Stimulated activated CD8-positive, alpha-beta memory T cell treated with anti-CD3 and anti-CD28 coated beads, Interleukin-12 subunit alpha, Interleukin-12 subunit beta, amount 100 ng/mL, for 4 hours (primary cell): ENCODE measurements at places on chromosomes 11 and 22.
A peak's percentile ranks its signal among the peaks of the same experiment; 100 is the strongest.

- no peak for DNase-seq
Measured at GRCh38 chr11:90542092-90542491, 319.2 kb upstream of the CHORDC1 start.

DNA sequence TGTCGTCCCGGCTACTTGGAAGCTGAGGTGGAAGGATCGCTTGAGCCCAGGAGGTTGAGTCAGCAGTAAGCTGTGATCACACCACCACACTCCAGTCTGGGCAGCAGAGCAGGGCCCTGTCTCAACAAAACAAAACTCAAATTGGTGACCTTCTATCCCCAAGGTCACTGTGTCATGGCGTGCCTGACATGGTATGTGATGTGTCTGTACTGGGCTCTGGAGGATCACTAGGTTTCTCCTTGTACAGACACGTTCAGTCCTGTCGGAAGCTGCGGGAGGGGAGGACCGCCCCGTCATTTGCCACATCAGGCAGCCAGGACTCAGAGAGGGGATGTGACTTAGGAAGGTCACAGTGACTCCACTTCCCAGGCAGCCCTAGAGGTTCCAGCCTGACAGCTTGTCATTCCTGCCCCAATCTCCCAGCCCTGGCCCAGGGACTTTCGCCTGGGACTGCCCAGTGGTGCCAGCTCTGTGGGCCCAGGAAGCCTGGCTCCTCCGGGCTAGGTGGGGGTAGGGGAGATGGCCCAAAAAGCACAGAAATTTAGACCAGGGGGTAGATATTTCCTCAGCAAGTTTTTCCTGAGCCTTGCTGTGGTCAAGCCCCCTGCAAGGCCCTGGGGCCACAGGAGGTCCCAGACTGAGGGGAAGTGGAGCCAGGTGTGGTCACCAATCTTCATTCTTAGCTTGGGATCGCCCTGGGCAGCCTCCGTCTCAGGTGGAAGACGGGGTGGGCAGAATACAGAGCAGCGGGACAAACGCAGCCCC, 53.2 kb downstream of the TRIOBP start:
- DNase-seq = no peak

DNA sequence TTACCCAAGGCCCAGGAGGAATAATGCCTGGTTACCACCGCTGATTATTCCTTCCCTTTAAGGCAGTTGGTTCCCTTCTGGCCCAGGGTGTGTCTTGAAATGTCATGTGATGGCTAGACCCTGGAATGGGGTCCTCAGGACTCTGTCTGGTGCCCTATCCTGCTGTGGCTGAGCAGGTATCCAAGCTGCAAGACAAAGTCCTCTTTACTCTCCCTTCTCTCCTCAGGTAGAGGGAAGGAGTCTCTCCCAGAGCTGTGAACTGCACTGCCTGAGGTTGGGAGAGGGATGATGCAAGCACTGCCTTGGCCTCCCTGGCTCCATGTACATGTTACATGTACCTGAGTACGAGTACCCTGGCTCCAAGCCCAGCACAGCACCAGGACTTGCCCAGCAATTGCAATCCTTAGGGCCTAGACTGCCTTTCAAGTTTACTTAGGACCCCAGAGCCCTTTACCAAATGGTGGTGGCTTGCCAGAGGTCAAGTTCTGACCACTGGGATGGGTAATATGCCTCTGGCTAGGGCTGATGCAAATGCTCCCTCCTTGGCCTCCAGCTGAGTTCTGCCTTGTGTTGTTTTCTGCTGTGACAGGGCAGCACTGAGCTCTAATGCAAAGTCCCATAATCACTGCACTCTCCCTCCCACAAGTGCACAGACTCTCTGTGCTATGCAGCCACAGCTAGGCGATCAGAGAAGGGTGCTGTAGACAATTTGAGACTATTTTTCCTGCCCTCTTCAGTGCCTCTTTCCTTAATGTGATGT, 20.7 kb upstream of the AQP11 start:
- DNase-seq = no peak

DNA sequence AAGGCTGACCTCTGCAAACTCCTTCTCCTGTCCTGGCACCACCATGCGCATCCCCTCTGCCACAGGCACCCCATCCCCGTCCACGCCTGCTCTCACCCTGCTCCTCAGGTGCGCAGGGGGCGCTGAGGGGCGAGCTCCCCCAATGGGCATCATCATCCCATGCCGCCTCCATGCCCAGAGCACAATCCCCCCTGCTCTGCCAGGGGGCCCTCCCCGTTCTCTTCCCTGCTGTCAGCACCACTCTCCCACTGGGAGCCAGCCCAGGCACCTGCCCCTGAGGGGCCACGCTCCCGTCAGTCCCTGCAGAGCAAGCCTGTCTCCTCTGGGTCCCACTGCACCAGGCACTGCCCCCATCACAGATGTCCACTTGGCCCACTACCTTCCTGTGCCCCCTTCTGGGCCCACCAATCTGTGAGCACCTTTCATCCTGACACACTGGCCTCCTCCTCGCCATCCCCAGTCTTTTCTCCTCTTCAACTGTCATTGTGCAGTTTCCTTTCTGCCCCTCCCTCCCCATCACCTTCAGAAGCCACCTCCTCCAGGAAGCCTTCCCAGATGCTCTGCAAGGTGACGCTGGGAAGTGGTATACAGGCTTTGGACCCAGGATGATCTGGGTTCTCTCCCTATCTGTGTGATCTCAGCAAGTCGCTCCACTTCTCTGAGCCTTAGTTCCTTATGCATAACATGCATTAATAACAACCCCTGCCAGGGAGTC, 62.6 kb downstream of the CYTH4 start:
- DNase-seq = no peak

DNA sequence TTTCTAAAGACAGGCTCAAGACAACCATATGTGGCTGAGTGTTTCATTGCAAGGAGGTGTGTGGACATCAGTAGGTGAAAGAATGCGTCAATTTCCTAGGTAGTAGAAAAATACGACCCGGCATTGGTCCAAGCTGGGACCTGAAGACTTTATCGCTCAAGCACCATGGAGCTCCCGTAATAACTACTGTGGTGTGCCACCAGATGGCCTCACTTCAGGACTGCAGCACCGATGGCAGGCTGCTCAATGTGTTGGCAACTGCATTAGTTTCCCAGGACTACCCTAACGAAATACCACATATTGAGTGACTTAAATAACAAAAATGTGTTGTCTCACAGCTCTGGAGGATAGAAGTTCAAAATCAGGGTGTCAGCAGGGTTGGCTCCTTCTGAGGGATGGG, 72.4 kb upstream of the FAT3 start:
- DNase-seq = no peak

- DNase-seq = no peak
Measured at GRCh38 chr11:114399490-114400215, 658 bp downstream of the C11orf71 start.

- no peak for DNase-seq
Measured at GRCh38 chr11:30859669-30860068, 273.5 kb upstream of the MPPED2 start.

GRCh38 chr11:17736930-17737817, 2.6 kb downstream of the KCNC1 start:
- no peak for DNase-seq

GRCh38 chr11:118175993-118176777, at the start of gene SCN2B:
SCN2B (minus strand) TSS chr11:118176639; CDS start chr11:118176431, 208 bp downstream.
- no peak for DNase-seq

GRCh38 chr11:125073616-125074483, 10.7 kb downstream of the SLC37A2 start:
- DNase-seq = no peak

GRCh38 chr11:106642331-106642730, 375.9 kb downstream of the GUCY1A2 start:
- no peak for DNase-seq

DNA sequence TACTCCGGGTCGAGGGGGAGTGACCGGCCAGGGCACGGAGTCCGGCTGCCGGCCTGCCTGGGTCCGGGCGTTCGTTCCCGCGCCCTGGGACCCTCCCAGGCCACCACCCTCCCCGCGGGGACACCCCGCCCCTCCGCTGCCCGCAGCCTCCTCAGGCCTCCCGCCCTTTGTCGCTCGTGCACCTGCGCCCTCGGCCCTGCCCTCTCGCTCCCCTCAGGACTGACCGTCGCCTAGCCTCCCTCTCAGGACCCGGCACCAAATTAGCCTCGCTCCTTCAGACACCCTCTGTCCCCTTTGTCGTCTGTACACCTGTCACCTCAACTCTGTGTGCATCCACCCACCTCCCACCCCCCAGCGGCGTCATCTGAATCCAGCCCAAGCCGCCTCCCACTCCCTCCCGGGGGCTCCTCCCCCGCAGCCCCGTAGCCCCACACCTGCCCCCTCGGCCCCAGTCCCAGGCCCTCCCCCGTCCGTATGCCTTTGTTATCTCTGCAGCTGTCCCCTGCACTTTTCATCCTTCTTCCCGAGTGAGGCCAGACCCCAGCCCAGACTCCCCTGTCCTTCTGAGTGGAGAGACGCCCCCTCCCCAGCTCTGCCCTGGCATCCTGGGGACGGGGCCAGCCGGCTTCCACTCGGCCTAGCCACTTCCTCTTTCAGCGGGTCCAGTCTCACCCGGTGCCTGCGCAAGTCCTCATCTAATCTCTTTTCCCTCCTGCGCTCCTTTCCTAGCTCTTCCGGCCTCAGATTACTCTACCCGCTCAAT, 643 bp downstream of the TIGD3 start:
- DNase-seq = peak; percentile 52

DNA sequence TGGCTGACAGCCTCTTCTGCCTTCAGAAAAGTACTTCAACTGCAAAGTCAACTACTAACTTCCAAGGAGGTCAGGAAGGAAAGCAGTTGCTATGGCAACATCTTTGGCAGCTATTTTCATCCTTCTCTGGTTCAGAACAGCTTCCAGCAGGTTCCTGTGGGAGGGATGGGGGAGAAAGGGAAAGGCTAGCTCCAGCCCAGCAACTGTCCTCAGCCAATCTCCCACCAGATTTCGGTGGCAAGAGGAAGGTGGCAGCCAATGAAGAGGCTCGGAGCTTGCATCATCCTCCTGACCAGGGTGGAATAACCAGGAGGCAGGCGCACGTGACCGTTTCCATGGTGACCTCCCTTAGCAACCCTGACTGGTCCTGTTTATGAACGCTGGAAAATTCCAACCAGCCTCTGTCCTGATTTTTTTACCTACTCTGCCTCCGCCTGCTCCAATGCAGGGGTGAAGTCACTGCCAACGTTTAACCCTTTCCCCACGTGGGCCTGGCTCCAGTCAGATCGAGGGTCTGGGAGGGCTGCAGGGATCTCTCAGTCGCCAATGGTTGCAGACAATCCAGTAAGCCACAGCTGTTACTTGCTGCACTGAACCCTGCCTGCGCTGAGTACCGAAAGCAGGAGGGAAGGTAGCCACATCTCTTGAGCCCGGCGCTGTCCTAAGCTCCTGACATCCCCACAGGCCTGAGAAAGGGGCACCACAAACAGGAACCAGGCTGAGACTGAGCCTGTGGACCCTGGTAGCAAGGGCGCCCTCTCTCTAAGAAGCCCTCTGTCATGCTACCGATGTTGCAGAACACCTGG, 11.2 kb upstream of the MALAT1 start:
- no peak for DNase-seq

GRCh38 chr11:8294251-8294935, 30.7 kb upstream of the LMO1 start:
- no peak for DNase-seq

DNA sequence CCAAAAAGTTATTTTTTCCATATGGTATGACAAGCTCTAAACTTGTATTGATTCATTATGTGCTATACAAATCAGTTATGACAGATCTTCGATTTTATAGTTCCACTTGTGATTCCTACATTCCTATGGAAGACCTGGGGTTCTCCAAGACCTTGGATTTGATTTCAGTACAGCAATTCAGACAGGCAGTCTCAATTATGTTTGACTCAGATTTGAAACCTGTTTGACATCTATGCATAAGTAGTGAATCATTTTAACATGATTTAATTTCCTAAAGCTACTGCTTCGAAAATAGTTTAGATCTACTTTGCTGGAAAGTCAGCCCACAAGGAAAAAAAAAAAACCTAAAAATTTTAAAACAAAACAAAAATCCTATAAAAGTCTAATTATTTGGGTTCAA, 820.4 kb downstream of the LUZP2 start:
- no peak for DNase-seq

- no peak for DNase-seq
Measured at GRCh38 chr11:67556244-67556643, 27.4 kb upstream of the GSTP1 start.

DNA sequence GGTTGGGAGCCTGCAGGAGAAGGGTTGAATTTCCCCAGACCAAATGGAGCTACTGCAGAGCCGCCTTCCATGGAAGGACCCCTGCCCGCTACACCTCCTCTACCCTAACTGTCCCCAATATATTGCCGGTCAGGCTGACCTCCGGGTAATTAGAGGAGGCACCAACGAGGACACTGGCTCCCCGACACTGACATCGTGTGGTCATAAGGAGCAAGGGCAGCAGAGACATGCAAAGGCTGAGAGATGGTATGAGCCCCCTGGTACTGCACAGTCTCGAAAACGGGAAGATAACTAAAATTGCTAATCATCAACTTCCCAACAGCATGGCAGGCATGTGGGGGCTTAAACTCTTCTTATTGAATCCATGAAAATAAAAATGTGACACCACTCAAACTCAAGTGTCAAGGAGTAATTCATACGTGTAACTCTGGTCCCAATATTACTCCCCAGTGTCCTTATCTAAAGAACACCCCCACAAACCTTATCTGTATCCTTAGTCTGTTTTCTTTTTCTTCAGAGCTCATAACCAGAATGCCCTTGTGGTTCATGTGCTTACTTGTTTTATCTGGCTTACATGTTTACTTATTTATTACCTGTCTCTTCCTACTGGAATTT, 4.4 kb downstream of the CAVIN3 start:
- no peak for DNase-seq

DNA sequence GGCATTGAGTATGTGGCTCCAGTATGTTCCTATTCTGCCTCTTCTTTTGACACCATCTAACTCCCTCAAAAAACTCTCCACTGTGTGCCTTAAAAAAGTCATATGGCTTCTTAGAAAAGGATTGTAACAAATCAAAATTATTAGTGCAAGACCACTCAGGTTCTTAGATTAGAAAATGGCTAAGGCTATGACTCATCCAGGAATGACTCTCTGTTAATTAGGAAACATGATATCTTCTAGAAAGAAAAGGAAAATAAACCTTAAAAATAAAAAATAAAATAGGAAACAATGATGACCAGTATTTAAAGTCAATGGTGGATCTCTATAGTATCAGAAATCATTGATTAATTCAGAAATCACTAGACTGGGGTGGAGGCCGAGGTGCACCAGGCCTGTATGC, 21.7 kb downstream of the SLC25A17 start:
- DNase-seq = no peak

GRCh38 chr11:303363-303762, 4.0 kb upstream of the IFITM5 start:
- DNase-seq = no peak

DNA sequence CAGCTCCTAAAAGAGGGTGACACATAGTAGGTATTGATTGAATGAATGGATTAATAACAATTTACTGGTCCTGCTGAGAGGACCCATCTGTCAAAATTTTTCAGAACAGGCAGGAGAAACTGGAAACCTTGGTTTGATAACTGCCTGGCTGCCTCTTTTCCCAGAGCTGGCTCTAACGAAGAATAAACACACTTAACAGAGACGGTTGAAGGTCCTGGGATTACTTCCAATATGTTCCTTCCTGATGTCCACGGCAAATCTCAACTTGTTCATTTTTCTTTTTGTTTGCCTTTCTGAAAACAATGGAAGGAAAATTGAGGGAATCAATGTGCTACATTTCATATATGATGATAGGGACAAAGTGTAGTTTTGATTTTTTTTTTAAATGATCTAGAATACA, 76.5 kb upstream of the SYT13 start:
- DNase-seq = no peak
